ENCODE measurements at places on chromosomes 2 and 18.

DNA sequence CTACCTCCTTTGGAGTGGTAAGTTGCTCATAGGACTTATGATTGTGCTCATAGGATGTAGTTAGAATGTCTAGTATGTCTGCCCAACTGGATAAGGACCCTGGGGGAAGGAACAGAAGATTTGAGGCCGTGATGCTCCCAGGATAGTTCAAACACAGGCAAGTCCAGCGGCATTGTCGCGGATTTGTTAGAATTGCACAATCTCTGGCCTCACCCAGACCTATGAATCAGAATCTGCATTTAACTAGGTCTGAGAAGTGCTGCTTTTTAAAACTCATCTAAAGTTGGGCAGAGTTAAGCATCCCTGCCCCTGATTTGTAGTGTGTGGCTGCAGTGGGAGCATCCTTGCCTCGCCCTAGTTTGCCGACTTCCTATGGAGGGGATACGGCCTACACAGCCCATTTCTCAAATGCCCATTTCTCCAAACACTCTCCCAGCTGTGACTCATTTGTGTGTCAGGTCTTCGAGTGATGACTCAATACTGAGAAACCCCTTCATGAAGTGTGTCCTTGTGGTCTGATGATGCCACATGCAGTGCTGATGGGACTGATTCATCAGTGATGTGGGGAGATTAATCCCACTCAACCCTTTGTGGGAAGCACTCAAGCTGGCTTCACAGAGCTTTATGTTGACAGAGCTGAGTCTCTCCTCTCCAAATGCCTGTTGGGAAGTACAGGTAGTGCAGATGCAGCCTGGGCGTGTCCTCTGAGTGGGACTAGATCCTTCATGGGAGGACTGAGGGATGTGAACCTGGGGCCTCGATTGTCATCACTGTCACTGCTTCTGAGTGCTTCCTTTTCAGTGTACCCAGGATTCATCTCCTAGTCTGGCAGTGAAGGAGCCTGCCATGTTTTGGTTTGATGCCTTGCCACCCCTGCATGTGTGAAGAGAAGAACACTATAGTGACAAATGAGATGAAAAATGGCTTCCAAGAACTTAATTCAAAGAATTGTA is 18.7 kb downstream of the SMIM21 start:
- no peak overlapping the region for H3K27ac ChIP-seq
- DNase-seq: no peak
- H3K27me3 ChIP-seq: no peaks in the 10 kb centered on the region
- H3K36me3 ChIP-seq: no peaks in the 10 kb centered on the region

- no peaks in the 10 kb centered on the region for H3K36me3 ChIP-seq
- no peaks in the 10 kb centered on the region for H3K27me3 ChIP-seq
- no peak for DNase-seq
- no peak overlapping the region for H3K4me3 ChIP-seq
- no peaks in the 10 kb centered on the region for H3K4me1 ChIP-seq
- no peak overlapping the region for H3K27ac ChIP-seq
These were observed 39.7 kb downstream of the EPB41L5 start for GRCh38 chr2:120052597-120052996.

DNA sequence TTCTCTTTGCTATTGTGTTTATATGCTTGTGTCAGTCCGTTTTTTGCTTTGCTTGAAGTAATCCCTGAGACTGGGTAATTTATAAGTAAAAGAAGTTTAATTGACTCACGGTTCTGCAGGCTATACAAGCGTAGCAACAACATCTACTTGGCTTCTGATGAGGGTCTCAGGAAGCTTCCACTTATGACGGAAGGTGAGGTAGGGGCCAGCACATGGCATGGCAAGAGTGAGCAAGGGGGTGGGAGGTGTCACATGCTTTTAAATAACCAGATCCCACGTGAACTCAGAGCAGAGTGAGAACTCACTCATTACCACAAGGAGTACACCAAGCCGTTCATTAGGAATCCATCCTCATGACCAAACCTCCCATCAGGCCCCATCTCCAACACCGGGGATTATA is 540.3 kb downstream of the TDRD15 start:
- no peak overlapping the region for H3K4me3 ChIP-seq
- H3K27ac ChIP-seq: no peak overlapping the region
- no peaks in the 10 kb centered on the region for H3K4me1 ChIP-seq
- no peak for DNase-seq
- no peaks in the 10 kb centered on the region for H3K27me3 ChIP-seq

DNA sequence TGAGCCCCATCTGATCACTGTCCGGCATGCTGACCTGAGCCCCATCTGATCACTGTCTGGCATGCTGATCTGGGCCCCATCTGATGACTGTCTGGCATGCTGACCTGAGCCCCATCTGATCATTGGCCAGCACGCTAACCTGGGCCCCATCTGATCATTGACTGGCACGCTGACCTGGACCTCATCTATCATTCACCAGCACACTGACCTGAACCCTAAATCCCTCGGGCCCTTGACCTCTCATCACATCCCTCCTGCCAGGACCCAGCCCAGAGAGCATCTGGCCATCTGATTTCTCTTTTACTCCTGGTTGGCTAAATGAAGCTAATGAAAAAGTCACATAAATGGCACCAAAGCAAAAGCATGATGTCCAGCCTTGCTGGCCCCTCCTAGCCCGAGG is 207.1 kb downstream of the NDUFA10 start:
- H3K27me3 ChIP-seq: no peaks in the 10 kb centered on the region
- no peak for DNase-seq
- H3K27ac ChIP-seq: no peak overlapping the region
- no peak overlapping the region for H3K4me3 ChIP-seq
- H3K36me3 ChIP-seq: no peaks in the 10 kb centered on the region

DNA sequence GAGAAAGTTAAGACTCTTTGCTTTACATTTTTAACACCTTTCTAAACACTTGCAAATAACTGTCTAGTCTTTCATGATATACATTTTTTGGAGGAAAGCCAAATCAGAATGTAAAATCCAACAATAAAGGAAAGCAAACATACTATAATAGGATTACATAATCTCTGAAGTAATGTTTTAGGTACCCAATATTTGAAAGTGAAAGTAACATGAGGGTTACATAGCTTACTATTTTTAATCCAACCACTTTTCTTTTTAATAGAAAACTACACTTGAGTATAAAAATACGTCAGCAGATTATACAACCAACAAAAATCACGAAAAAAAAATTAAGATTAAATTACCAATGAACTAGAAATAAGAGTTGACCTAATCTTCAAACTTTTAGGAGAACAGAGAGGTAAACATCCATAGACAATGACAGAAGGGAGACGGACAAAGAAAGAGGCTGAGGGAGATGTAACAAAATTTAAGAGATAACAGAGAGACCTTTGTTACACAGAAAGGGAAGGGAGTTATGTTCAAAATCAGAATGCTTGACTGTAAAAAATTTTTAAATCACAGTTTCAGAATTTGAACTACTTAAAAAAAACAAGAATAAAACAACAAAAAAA is 150.0 kb downstream of the IKZF2 start:
- no peak overlapping the region for H3K4me3 ChIP-seq
- no peaks in the 10 kb centered on the region for H3K27me3 ChIP-seq
- no peaks in the 10 kb centered on the region for H3K4me1 ChIP-seq
- no peaks in the 10 kb centered on the region for H3K36me3 ChIP-seq

DNA sequence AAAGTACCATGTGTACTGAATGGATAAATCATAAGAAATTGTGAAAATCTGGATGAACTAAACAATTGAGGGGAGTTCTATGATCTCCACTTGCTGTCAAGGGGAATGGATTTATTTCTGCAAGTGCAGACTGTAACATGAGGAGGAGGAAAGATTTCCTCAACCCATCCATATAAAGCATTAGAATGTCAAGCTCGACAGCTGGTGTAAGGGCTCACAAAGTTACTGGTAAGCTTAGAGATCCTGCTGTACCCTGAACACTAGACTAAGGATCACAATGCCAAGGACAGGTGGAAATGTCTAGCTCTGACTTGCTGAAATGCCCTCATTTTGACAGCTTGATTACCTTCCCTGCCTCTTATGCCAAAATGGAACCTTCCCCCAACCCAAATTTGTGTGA is 125.3 kb downstream of the TCF4 start:
- no peak overlapping the region for H3K27ac ChIP-seq
- no peak overlapping the region for H3K4me3 ChIP-seq
- DNase-seq: no peak
- H3K27me3 ChIP-seq: no peaks in the 10 kb centered on the region
- H3K36me3 ChIP-seq: no peaks in the 10 kb centered on the region
- no peaks in the 10 kb centered on the region for H3K4me1 ChIP-seq

DNA sequence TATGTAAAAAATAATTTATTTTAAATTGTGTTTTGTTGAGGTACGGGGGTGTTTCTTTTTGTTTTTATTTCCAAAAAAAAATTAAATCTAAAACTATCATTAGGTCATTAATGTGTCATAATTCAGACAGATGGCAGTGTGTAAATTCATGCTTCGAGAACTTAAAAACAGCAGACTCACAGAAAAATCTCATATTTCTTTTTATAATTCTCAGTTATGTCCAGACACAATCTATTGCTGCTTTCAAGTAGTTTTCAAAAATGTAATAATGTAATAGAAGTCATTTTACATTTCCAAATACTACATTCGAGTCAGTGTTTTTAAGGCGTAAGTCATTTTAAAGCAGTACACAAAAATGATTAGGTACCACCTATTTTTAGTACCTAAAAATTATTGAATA is 14.3 kb downstream of the IKZF2 start:
- no peak overlapping the region for H3K4me3 ChIP-seq
- no peak for DNase-seq
- no peaks in the 10 kb centered on the region for H3K4me1 ChIP-seq
- no peak overlapping the region for H3K27ac ChIP-seq

- no peak for DNase-seq
- H3K27ac ChIP-seq: no peak overlapping the region
- H3K4me1 ChIP-seq: no peaks in the 10 kb centered on the region
These were observed 446.1 kb downstream of the ARHGAP15 start for GRCh38 chr2:143575340-143575739.

DNA sequence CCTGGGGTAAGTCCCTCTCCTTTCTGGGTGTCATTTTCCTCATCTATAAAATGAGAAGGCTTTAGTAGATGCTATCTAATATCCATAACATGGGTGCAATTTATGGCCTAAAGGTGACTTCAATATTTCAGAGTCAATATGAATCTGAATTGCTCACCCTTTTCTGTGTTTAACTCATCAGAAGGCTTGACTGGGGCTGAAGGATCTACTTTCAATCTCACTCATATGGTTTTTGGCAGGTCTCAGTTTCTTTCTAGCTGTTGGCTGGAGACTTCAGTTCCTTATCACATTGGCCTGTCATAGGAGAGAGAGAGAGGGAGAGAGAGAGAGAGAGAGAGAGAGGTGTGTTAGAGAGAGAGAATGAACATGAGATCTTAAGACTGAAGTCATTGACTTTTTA is 343.7 kb upstream of the MEX3C start:
- H3K36me3 ChIP-seq: no peaks in the 10 kb centered on the region
- DNase-seq: no peak
- no peaks in the 10 kb centered on the region for H3K27me3 ChIP-seq
- no peak overlapping the region for H3K27ac ChIP-seq

- H3K27me3 ChIP-seq: no peaks in the 10 kb centered on the region
- H3K27ac ChIP-seq: no peak overlapping the region
- H3K4me1 ChIP-seq: no peaks in the 10 kb centered on the region
- no peak overlapping the region for H3K4me3 ChIP-seq
These were observed 34.2 kb upstream of the EN1 start for GRCh38 chr2:118881490-118882129.

GRCh38 chr2:227160164-227160563 is 3.8 kb downstream of the COL4A4 start:
- H3K4me1 ChIP-seq: no peaks in the 10 kb centered on the region
- H3K4me3 ChIP-seq: no peak overlapping the region
- no peak for DNase-seq
- no peak overlapping the region for H3K27ac ChIP-seq

DNA sequence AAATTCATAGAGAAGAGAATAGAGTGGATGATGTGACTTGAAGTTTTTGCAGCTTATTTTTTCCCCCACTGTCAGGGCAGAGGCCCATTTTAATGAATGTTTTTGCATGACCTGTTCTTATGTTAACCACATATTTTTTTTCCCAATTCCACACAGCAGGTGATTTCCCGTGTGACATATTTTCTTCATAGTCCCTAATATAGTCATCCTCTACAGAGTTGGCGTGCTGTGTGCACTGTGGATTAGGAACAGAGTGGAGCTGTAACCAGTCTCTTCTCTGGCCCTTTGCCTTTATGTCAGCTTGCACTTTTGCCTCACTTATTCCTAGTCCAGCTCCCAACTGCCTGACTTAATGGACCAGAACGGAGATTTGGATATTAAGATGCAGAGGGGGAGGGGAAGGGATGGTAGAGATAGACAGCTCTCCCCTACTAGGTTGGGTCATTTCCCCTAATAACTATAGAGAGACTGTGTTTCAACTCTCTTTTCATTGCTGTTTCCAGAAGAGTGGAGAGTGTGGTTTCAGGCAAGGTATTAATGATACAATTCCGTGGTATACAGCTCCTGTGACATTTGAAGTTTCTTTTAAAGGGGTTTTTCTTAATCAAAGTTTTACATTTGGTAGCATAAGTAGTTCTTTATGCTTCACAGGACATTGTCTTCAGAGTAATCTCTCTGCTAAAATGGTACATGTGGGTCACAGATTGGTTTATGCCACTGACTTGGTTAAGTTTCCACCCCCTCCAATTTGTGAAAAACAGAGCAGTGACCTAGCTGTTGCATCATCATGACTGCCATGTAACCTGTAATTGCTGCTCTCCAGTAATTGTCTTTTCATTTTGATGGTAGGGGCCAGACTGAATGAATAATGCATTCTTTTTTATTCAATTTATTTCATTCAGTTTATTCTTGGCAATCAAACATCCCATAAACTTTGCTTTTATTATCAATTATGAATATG is 161.3 kb downstream of the HAUS1 start:
- H3K4me3 ChIP-seq: no peak overlapping the region
- no peaks in the 10 kb centered on the region for H3K27me3 ChIP-seq
- no peak for DNase-seq
- H3K4me1 ChIP-seq: no peaks in the 10 kb centered on the region
- no peaks in the 10 kb centered on the region for H3K36me3 ChIP-seq

Data from prostate gland (tissue), 2 donors.